ENCODE measurements at places on chromosomes 1 and 21. TPM values are rescaled to one million over a fixed set of nuclear protein-coding genes. Genes with fewer than 3 reads are reported as not detected.

PDZK1IP1 gene
- total RNA-seq, result not detected

IFNLR1 gene
- total RNA-seq, result 6.3 TPM

PLA2G4A gene
- total RNA-seq, result 0.09 TPM

TNFSF18 gene
- total RNA-seq, result not detected

SLC9C2 gene
- not detected for total RNA-seq

ACTN2 gene
- 0.50 TPM for total RNA-seq

KRTAP10-3 gene
- total RNA-seq, result not detected

VWA5B1 gene
- 0.30 TPM for total RNA-seq

METTL25B gene
- 64.9 TPM for total RNA-seq
